ENCODE measurements at places on chromosomes 5 and 9. TPM values are rescaled to one million over a fixed set of nuclear protein-coding genes. Genes with fewer than 3 reads are reported as not detected.

- no peaks in the 10 kb centered on the region for H3K27me3 ChIP-seq
- no peak overlapping the region for H3K27ac ChIP-seq
- no peak for DNase-seq
- no peaks in the 10 kb centered on the region for H3K36me3 ChIP-seq
- no peaks in the 10 kb centered on the region for H3K4me1 ChIP-seq
These were observed 244.3 kb upstream of the ZNF608 start for GRCh38 chr5:124990723-124991122.

DNA sequence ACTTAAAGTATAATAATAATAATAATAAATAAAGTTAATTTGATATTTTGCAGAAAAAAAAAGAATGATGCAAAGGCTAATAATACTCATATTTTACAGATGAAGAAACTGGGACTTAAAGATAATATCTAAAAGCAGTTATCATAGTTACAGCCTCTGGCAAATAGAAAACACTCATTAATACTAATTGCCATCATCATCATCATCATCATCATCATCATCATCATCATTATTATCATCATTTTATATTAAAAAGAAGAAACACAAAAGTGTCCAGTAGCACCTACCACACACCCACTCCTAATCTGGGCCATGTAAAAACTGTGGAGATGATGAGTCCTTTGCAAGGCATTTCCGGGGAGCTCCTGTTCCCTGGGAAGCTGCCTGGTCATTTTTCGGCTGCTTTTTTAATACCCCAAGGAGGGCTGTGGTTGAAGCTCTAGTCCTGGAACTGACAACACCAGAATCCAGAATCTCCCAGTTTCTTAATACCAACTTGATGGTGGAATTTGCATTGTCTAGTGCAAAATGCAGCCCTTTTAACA, 70.8 kb downstream of the HTR4 start:
- DNase-seq: no peak
- H3K27me3 ChIP-seq: no peaks in the 10 kb centered on the region
- H3K36me3 ChIP-seq: no peaks in the 10 kb centered on the region
- H3K4me1 ChIP-seq: no peaks in the 10 kb centered on the region
- H3K4me3 ChIP-seq: no peak overlapping the region

- no peak overlapping the region for H3K27ac ChIP-seq
- no peak for DNase-seq
- peaks cover 10% of the 10 kb centered on the region for H3K4me1 ChIP-seq
- no peak overlapping the region for H3K4me3 ChIP-seq
These were observed 251.6 kb downstream of the GRIA1 start for GRCh38 chr5:153742060-153742459.

GRCh38 chr9:85541876-85542275, 199.9 kb downstream of the AGTPBP1 start:
- no peak overlapping the region for H3K4me3 ChIP-seq
- no peak overlapping the region for H3K27ac ChIP-seq
- DNase-seq: no peak
- H3K36me3 ChIP-seq: no peaks in the 10 kb centered on the region

- no peaks in the 10 kb centered on the region for H3K36me3 ChIP-seq
- H3K4me1 ChIP-seq: peaks cover 39% of the 10 kb centered on the region
- no peak for DNase-seq
- no peak overlapping the region for H3K27ac ChIP-seq
These were observed 31.0 kb downstream of the TNFAIP8 start for GRCh38 chr5:119386596-119387344.

DNA sequence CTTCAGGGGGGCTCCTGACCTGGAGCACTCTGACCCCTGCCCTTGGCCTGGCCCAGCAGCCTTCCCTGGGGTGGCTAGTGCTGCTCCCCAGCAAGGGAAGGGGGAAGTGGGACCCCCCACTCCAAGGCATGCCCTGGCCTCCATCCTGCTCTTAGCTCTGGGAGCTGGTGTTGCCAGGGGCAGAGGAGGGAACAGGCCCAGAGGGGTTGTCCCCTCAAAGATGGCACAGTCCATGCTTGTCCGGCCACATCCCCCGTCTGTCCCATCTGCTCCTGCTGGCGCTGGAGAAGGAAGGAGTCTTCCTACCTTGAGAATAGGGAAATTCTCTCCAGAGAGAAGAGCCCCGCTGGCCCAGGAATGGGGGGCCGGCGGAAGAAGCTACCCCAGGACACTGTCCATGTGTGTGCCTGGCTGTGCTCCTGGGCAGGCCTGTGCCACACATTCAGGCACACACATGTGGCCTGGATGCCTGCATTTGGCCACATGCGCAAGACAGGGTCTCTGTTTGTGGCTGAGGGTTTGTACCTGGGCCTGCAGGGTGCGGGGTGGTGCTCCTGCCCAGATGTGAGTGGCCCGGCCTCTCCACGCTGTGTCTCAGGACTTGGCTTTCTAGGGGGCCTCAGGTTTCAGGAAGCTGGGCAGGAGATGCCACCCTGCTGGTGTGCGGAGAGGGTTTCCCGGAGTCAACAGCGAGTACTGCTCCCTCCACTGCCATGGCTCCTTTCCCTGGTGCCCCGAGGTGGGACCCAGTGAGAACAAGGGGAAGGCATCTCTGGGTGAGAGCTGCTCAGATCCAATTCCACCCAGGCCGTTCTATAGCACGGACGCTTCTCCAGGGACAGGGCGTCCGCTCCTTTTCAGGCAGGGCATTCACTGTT, 247.1 kb downstream of the PBX3 start:
- H3K36me3 ChIP-seq: no peaks in the 10 kb centered on the region
- no peak for DNase-seq
- H3K27me3 ChIP-seq: no peaks in the 10 kb centered on the region
- no peaks in the 10 kb centered on the region for H3K4me1 ChIP-seq
- H3K27ac ChIP-seq: no peak overlapping the region

DNA sequence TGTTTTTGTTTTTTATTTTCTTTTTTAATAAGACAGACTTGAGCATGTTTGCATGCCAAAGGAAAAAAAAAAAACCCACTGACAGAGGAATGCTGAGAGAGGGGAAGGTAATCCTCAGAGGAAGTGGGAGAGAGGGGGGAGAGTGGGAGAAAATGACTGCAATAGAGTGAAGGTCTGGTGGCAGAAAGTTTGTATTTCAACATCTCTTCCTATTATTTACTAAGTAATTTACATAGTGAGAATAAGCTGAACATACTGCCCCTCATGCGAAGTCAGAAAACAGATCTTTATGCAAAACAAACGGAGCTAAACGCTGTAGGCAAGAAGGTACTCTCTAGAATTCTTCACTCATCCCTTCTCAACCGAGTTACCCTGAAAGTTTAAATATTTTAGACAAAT, 45.0 kb downstream of the ELL2 start:
- H3K27me3 ChIP-seq: no peaks in the 10 kb centered on the region
- H3K4me1 ChIP-seq: peaks cover 27% of the 10 kb centered on the region
- H3K27ac ChIP-seq: peak overlapping the region; percentile 46
- no peak for DNase-seq

GRCh38 chr9:98545021-98545420, 163.7 kb downstream of the GABBR2 start:
- no peaks in the 10 kb centered on the region for H3K36me3 ChIP-seq
- H3K4me1 ChIP-seq: no peaks in the 10 kb centered on the region
- no peaks in the 10 kb centered on the region for H3K27me3 ChIP-seq
- no peak for DNase-seq
- no peak overlapping the region for H3K27ac ChIP-seq

GRCh38 chr9:98248737-98249474, 6.5 kb downstream of the TBC1D2 start:
- peak overlapping the region; percentile 98 for H3K27ac ChIP-seq
- H3K4me1 ChIP-seq: peaks cover 78% of the 10 kb centered on the region
- DNase-seq: peak; percentile 95

DNA sequence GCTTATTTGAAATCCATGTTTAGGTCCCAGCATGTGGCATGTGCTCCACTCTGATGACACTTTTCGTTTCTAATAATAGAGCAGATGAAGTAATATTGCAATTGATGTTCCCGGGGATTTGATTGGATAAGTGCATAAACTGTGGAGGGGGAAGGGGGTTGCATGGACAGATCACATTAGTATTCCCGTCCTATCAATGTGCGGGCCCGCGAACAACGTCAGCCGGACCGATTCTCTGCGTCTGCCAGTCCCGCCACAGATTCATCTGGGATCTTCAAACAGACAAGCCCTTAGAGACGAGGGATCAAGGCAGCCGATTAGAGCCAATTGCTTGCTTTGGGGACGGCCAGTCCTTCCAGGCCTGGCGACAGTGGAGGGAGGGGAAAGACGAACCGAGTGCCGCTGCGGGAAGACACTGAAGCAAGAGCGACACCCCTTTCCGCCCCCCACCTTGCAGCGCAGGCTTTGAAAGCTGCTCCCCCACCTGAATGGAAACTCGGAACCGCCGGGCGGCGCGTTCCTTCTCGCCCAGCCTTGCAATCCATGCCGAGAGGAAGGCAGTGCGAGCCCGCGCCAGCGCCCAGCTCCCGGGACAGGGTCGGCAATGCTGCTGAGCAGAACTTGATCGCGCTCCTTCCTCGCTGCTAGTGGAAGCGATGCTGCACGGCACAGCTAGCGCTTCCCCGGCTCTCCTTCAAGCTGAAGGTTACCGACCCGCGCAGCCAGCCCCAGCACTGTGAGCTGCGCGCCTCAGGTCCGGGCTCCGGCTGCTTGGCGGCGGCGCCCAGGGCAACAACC, at the start of gene RGS7BP:
TSS of gene RGS7BP (plus strand) at position 247 of the 798 bp plus-strand sequence. CDS start 610 bp downstream, outside the sequence.
- peak; percentile 28 for DNase-seq
- peak within 1 kb of the TSS; percentile 56 for H3K4me3 ChIP-seq
- peak within 1 kb of the TSS; percentile 62 for H3K27ac ChIP-seq
- H3K4me1 ChIP-seq: peaks cover 17% of the 10 kb centered on the region
- H3K27me3 ChIP-seq: peaks cover 4% of the 10 kb centered on the region
- H3K36me3 ChIP-seq: no peaks in the 10 kb centered on the region

DNA sequence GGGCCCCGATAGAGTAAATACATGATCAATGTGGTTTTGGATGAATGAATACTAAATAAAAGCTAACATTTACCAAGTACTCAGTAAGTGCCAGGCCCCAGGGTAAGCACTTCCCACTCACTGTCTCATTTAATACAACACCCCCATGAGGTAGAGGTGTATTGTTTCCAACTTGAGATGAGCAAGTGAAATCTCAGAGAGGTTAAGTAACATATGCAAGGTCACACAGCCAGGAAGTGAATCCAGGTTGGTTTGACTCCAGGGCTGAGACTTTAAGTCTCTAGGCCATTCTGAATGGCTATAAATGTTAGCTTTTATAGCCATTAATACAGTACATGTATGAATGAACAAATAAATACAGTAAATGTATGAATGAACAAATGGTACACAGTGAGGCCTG, 39.4 kb downstream of the LHX2 start:
- H3K36me3 ChIP-seq: no peaks in the 10 kb centered on the region
- H3K27ac ChIP-seq: no peak overlapping the region
- no peak overlapping the region for H3K4me3 ChIP-seq

GRCh38 chr9:19640014-19640413, 148.8 kb downstream of the SLC24A2 start:
- no peaks in the 10 kb centered on the region for H3K27me3 ChIP-seq
- no peak overlapping the region for H3K27ac ChIP-seq
- no peak overlapping the region for H3K4me3 ChIP-seq
- H3K36me3 ChIP-seq: no peaks in the 10 kb centered on the region
- DNase-seq: no peak

DNA sequence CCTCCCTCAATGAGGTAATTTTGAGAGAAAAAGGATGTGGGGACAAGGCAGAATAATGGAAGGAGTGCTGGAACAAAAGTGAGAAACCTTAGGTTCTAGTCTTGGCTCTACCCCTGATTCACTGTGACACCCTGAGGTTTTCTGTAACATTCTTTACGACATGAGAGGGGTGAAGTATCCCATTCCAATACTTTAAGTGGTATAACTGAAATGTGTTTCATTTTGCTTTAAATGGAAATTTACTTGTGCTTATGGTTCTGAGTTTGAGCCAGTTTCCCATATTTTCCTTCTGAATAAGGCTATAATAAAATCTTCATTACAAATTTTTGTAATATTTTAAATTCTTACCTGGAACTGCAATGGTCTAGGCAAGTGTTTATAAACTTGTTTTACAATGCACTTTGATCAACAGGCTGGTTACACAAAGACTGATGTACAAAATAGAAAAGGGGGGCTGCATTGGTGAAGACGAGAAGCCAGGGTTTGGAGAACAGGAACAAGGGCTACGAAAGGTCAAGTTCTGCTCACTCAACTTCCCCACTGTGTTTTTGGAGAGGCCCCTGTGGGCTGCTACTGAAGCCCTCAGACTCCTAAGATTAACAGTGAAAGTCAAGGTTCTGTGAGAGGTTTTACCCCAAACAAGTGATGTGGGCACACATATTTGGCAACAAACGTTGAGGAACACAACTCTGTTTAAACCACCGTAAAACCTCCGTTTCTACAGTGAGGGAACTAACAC, 171.9 kb upstream of the ELL2 start:
- H3K27ac ChIP-seq: no peak overlapping the region
- no peak overlapping the region for H3K4me3 ChIP-seq
- H3K27me3 ChIP-seq: no peaks in the 10 kb centered on the region
- no peak for DNase-seq
- H3K36me3 ChIP-seq: no peaks in the 10 kb centered on the region
- H3K4me1 ChIP-seq: no peaks in the 10 kb centered on the region

DNA sequence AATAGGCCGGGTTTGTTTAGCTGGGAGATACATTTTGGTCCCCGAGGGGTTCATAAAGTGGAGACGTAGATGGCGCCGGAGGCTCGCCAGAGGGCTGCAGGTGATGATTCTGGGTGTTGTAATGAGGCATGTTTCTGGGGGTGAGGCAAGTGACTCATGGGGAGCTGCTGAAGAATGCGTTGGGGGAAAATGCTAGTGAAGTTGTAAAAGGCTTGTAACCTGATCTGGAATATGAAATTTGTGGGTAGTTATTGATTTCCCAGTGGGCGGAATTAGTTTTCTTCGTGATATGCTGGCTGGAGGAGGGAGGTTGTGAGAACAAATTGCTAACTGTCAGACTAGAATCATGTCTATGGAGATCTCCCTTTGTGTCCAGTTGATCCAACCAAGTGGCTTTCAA, 158.3 kb downstream of the DOCK2 start:
- no peak for DNase-seq
- no peak overlapping the region for H3K4me3 ChIP-seq
- no peak overlapping the region for H3K27ac ChIP-seq
- H3K27me3 ChIP-seq: no peaks in the 10 kb centered on the region
- no peaks in the 10 kb centered on the region for H3K36me3 ChIP-seq
- H3K4me1 ChIP-seq: no peaks in the 10 kb centered on the region

- H3K27ac ChIP-seq: no peak overlapping the region
- no peaks in the 10 kb centered on the region for H3K27me3 ChIP-seq
- H3K4me3 ChIP-seq: no peak overlapping the region
- H3K36me3 ChIP-seq: no peaks in the 10 kb centered on the region
- H3K4me1 ChIP-seq: no peaks in the 10 kb centered on the region
These were observed 48.9 kb downstream of the CFAP90 start for GRCh38 chr5:7801891-7802614.

DNA sequence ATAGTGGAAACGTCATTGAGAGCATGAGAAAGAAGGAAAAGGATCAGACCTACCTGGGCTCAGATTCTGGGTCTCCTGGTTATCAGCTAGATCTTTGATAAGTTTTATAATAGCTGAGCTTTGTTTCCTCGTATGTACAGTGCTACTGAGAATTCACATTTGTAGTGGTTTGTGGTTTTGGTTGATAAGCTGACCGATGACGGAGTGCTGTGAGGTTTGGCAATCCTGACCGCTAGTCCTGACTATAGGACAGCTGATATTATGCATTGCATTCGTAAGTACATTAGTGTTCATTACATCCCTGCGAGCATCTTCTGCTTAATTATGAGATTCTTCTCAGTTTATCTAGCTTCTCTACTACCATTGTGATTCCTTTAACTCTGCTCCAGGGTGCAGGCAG, 190.7 kb upstream of the SLC27A6 start:
- no peaks in the 10 kb centered on the region for H3K4me1 ChIP-seq
- no peaks in the 10 kb centered on the region for H3K27me3 ChIP-seq
- no peak overlapping the region for H3K4me3 ChIP-seq
- H3K27ac ChIP-seq: no peak overlapping the region

BARX1 gene
- total RNA-seq: not detected

CDC25C gene
- total RNA-seq: 0.47 TPM

HACD4 gene
- 17.7 TPM for total RNA-seq

F2RL1 gene
- 2.1 TPM for total RNA-seq

CBY3 gene
- total RNA-seq: 1.7 TPM

GPR150 gene
- total RNA-seq: not detected

PROB1 gene
- 2.1 TPM for total RNA-seq
